ENCODE measurements at places on chromosomes 16 and 17.

- DNase-seq = no peak
Observed at GRCh38 chr17:32206861-32207260, 58.8 kb upstream of the RHBDL3 start.

DNA sequence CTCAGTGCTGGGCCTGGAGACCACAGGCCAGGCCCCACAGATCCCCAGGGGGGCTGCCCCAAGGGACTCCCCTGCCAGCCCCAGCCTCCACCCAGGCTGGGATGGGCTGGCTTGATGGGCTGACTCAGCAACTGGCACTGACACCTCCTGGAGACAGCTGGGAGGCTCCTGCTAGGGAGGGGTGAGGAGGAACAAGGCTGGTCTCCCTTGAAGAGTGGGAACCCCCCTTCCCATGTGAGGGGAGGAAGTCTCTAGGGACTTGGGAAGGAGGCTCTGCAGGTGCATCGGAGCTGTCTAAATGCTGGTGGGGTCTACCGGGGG lies 10.4 kb downstream of the NHERF1 start:
- no peak for DNase-seq

DNA sequence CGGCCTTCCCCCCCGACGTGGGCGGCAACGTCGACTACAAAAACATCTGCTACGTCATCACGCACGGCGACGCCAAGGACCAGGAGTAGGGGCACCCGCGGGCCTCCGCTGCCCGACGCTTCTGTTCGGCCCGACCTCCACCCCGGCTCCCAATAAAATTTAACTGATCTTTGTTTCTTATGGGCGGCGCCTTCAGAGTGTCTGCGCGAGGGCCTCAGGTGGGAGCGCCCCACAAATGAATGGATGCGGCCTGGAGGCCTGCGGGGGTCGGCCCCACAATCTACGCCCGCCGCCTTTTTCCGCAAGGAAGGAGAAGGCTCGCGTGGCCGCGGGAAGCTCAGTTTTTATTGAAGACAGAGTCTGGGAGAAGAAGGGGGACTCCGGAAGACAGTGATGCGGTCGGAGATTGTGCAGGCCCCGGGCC lies 3.2 kb downstream of the MYL11 start:
- DNase-seq = peak; percentile 72

- DNase-seq = no peak
Observed at GRCh38 chr16:52090080-52090479, 456.9 kb downstream of the TOX3 start.

DNA sequence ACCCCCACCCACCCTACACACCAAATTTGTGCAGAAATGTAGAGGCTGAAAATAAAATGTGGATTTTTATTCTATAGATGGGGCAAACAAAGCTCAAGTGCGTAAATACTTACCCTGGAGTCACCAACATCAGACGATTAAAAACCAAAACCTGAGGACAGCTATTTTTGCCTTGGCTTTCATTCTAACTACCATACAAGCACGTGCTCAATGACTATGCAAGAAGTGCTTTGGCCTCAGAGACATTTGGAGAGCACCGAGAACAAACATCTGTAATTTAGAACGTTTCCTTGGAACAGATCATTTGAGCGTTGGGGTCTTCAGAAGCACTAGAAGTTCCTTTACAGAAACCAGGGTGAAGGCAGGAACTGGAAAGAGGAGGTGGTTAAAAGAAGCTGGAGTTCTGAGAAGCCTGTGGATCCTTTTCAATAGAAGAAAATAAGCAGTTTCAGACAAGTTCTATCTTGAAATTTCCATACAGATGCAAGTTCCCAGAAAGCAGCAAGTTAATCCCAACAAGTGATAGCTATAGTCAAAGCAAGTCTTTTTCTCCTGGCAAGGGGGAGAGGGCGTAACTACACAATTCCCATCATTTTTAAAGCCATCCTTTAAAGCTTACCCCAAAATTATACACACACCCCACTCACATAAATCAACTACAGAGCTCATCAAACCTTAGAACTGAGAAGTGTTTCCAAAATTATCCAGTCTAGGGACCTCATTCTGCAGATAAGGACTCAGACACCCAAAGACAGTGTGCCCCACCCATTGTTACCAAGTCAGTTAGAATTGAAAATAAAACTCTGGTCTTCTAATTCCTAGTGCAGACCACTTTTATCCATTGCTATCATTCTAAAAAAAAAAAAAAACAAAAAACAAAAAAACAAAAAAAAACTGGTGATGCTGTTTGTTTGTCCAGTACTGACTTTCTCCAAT lies 29.6 kb upstream of the CDRT4 start:
- DNase-seq = no peak

DNA sequence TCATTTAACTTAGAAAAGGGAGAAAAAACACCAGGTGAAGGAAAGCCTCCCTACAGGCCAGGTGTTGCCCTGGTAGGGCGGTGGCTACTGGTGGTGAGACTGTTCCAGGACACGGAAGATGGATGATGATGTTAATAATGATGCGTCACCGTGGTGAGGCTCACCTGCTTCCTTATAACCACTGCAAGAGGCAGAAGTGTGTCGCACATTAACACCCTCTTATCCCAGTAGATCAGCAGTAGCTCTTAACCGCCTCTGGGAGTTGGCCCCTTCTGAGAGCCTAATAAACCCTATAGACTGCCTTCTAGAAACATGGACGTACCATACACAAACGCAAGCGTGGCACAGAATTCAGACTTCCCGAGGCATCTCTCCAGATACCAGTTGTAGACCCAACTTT lies 7.8 kb downstream of the BFAR start:
- no peak for DNase-seq

DNA sequence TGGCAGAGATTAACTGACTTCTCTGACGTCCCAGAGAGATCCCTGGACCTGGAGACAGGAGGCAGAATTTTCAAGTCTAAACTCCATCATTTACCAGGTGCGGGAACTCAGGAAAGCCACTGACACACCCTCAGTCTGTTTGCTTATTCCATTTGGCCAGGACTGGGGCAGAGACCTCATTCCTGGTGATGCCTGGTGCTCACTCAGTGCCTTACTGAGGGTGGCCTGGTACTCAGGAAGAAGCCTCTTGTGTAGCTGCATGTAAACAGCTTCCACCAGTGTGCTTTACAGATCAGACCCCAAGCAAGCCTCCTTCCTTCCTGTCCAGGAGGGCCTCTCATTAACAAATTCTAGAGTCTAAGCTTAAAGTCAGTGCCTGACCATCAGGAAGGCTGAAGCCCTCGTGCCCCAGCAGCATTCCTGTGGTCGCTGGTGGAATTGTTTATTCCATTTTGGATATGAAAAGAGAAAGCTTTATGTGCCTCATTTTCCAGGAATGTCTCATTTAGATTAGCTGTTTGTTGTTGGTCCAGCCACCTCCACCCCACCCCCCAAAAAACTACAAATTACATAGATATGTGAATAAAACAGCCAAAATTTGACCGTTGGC lies 236.1 kb upstream of the CDH5 start:
- DNase-seq = no peak

- no peak for DNase-seq
Observed at GRCh38 chr17:18177722-18178121, 5.9 kb upstream of the ALKBH5 start.

GRCh38 chr16:22314661-22315626 lies 17.7 kb downstream of the POLR3E start:
- DNase-seq = no peak

DNA sequence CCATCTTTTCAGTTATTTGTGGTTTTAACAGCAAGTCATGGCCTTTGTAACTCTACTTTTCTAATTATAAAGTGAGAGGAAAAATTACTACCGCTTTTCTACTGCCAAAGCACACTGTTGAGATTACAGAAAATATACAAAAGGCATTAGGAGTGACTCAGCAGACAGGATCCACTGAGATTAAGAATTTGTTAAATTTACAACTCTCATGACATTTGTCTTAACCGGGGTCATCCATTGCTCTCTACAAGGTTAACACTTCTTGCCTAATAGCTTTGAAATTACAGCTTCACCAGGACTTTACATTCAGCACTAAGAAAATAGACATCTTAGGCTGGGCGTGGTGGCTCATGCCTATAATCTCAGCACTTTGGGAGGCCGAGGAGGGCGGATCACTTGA lies 93.4 kb downstream of the SSH2 start:
- no peak for DNase-seq

- DNase-seq = no peak
Observed at GRCh38 chr16:2208308-2208707, 2.4 kb downstream of the BRICD5 start.

DNA sequence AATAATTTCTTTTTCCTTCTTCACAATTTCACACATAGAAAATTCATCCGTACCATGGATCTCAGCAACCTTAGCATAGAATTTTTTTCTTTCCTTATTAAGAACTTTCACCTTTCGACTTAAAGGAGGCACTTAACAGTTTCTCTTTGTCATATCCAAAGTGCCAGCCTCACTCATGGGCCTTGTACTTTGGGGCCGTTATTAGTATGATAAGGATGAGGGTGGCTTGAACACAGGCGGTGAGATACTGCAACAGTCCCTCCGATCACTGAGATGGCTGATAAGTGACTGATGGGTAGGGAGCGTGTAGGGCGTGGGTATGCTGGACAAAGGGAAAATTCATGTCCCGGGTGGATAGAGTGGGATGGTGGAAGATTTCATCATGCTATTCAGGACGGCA lies 85.3 kb downstream of the OR1D5 start:
- DNase-seq = no peak

GRCh38 chr17:48800626-48801217 lies 16.3 kb downstream of the TTLL6 start:
- no peak for DNase-seq

GRCh38 chr16:67260426-67261063 lies 11.8 kb downstream of the SLC9A5 start:
- no peak for DNase-seq

DNA sequence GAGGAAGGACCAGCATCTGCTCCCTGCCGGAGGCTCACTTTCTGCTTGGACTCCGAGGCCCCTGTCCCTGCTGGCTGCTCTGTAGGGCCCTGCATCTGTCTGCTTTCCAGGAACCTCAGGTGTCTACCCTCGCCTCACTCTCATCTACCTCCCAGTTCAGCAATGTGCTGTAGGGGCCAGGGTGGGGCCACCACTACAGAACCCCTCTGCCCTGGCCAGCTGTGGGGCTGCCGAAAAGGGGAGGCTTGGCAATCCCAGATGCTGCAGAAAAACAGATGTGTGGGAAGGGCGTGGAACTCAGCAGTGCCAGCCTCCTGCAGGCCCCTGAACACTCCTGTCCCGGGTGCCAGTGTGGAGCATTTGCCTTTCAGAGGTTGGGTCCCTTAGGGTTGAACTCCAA lies 80.1 kb upstream of the ZNF469 start:
- DNase-seq = no peak

DNA sequence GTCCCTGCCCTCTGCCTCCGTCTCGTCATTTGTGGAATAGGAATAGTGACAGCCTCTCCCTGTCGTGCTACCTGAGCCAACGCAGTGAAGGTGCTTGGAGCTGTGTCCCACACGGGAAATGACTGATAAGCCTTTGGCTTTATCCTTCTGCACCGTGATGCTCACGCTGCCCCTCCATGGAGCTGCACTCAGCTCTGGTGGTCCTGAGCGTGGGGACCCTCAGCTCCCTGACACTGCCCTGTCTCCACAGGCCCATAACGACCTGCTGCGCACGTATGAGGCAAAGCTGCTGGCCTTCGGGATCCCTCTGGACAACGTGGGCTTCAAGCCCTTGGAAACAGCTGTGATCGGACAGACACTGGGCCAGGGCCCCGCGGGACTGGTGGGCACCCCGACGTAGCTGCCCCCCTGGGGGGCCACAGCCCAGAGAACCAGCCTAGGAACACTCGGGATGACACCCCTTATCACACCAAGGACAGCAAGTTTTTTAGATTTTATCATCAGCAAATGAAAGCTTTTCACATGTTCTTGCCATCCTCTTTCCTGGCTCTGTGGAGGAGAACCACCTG lies 23.8 kb upstream of the DBNDD1 start:
- DNase-seq = no peak

DNA sequence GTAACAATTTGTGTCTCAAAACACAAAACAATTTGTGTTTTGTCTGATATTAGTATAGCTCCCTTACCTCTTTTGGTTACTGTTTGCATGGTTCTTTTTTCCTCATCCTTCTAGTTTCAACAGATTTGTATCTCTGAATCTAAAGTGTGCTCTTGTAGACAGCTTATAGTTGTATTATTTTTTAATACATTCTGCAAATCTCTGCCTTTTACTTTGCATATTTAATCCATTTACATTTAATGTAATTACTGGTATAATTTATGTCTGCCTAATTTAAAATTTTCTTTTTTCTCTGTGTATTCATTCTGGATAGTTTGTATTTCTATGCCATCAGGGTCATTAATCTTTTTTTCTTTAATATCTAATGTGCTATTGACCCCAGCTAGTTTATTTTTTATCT lies 9.9 kb upstream of the GNAO1 start:
- DNase-seq = no peak

GRCh38 chr16:15521390-15521757 lies 87.0 kb downstream of the BMERB1 start:
- no peak for DNase-seq

- DNase-seq = no peak
Observed at GRCh38 chr17:19482576-19482975, 51.1 kb upstream of the SLC47A1 start.

- DNase-seq = no peak
Observed at GRCh38 chr17:81885869-81886548, 5.4 kb downstream of the ALYREF start.

DNA sequence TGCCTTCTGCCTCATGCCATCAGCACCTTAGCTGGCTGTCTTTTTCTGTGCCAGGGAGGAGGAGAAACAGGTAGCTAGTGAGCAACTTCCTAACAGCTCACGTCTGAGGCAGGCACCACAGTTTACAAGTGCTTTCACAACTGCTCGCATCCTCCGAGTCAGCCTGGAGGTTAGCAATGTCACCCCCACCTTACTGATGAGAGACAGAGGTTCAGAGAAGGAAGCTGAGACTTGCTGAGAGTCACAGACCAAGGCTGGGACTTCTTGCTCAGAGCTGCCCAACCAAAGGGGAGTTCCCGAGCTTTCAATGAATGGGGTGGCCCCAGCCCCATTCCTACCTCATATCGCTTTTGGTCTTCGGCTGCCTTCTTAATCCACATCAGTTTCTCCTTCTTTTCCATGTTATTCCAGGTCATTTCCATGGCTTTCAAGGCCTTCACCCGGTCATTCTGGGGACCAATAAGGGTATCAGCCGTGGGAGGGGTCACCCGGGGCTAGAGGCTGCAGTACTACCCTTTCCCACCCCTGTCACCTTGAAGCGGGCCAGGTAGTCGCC lies 9.6 kb downstream of the UBTF start:
- DNase-seq = no peak

- no peak for DNase-seq
Observed at GRCh38 chr17:3900646-3901045, 7.8 kb upstream of the CAMKK1 start.

- DNase-seq = no peak
Observed at GRCh38 chr16:11658896-11659708, 9.2 kb upstream of the SNN start.

- no peak for DNase-seq
Observed at GRCh38 chr17:51857052-51857597, 301.4 kb downstream of the CA10 start.

- DNase-seq = no peak
Observed at GRCh38 chr17:35082073-35082657, 18.7 kb upstream of the RFFL start.

Data from activated CD4-positive, CD25-positive, alpha-beta regulatory T cell (primary cell).